Osteoblast (primary cell): ENCODE measurements at places on chromosomes 1 and 21. TPM values are rescaled to one million over a fixed set of nuclear protein-coding genes. Genes with fewer than 3 reads are reported as not detected.

The PRAMEF15 gene
- not detected in 2 replicates for total RNA-seq

- no peak for DNase-seq
- no peaks in the 10 kb centered on the region for H3K4me1 ChIP-seq
- peak overlapping the region; percentile 48 for H3K4me3 ChIP-seq
- no peak overlapping the region for H3K27ac ChIP-seq
Measured at GRCh38 chr1:205344066-205344928, 12.4 kb downstream of the KLHDC8A start.

DNA sequence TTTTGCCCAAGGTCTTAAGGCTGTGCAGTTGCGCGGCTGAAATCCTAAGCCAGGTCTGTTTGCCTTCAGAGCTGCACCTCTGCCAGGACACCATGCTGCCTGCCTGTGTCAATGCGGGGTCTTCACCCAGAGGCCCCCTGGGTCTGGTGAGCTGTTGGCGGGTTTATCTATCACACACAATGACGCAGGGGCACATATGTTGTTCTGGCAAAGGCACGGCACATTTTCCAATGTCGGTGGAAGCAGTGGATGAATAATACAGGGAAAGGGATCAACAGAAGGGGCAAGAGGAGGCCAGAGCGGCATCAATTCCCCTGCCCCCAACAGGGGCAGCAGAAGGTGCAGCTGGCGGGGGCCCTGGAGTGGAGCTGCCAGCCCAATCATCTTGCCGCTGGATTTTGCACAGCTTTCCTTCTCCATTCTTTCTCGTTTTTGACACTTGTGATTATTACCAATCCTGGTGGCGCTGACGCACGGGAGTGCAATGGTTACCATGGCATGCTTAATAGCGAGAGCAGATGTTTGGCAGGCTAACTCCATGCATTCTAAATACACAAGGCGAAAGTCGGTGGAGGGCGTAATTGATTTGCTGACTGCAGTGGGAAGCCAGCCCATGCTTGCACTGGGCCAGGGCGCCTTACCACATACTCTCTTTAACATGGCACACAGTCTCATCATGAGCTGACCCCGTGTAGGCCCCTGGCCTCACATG is 45.8 kb upstream of the CYP2J2 start:
- peaks cover 10% of the 10 kb centered on the region for H3K27me3 ChIP-seq
- no peak overlapping the region for H3K27ac ChIP-seq
- DNase-seq, result no peak
- H3K4me1 ChIP-seq, result peaks cover 4% of the 10 kb centered on the region
- H3K4me3 ChIP-seq, result no peak overlapping the region

DNA sequence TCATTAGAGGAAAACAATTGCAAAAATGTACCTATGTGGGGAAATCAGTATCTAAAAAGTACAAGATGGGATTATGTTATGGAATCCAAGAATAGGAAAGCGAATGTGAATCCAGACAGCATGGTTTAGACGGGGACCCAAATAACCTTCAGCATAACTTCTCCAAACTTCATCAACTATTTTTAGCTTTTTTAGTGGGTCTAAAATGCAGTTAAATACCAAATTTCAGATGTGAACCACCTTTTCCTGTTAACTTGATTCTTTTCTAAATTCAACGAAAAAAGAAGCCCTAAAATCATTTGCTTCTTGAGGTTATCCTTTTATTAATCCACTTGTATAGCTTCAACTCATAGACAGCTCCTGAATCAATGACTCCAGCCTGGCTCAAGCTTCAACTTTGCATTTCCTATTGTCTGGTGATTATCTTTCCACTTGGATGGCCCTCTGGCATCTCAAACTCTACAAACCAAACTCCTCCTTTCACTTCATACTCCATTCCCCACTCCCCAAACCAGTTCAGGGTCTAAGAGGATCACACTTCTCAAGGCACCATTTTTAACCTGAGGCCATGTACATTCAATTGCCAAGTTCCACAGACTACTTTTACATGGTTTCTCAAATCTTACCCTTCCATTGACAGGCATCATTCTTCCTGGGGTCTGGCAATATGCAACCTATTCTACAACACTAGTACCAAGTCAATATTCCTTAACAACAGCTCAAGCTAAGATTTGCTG is 7.4 kb downstream of the ERRFI1 start:
- peak overlapping the region; percentile 19 for H3K27ac ChIP-seq
- no peak overlapping the region for H3K4me3 ChIP-seq
- DNase-seq, result no peak
- H3K4me1 ChIP-seq, result peaks cover 91% of the 10 kb centered on the region
- H3K27me3 ChIP-seq, result no peaks in the 10 kb centered on the region

DNA sequence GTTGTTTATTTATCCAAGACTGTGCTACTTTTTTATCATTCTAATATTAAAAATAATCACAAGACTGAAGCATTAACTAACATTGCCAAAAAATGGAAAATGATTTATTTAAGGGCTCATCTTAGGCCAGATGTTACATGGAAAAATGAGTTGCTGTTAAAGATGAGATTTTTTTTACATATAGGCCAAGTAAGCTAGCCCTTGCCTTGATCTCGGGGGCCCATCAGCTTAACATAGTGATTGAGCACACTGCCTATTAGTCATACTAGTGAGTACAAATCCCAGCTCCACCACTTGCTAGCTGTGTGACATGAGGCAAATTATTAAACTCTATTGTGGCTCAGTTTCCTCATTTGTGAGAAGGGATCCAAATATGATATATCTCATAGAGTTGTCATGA is 275.9 kb upstream of the SNX7 start:
- H3K36me3 ChIP-seq, result no peaks in the 10 kb centered on the region
- DNase-seq, result no peak
- H3K27ac ChIP-seq, result no peak overlapping the region
- no peak overlapping the region for H3K4me3 ChIP-seq
- H3K4me1 ChIP-seq, result peaks cover 31% of the 10 kb centered on the region
